ENCODE measurements at places on chromosomes 11 and 22.

DNA sequence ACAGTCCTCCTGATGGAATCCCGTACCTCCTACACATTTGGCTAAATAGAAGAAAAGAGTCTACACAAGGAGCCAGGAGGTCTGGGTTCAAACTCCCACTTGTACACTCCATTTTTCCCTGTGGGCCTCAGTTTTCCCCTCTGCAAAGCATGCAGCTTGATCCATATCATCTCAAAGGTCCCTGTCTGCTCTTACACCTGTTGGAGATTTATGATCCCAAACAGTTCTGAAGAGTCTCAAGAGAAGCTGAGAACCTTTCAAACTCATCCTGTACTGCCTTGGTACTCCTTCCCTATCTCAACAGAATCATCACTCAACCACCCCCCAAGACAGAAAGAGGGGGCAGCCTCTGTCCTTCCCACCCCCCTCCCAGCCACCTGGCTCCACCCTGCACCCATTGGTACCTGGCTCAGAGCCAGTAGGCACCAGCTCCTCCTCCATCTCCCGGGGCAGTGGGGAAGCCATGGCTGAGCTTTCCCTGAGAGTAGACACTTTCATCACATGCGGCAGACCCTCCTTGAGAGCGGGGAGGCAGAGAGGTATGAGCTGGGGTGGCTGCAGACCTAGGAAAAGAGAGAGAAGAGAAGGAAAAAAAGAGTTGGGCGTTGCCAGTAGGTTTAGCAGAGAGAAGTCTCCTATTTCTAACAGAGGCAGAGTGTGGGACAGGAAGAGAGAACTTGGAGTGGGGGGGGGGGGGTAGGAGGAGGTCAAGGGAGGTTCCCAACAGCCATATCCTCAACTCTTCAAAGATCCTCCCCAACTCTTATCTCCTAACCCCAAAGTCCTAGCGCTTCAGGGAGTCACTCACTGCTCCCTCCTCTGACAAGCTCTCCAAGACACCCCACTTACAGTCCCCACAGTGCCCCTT lies 3.1 kb downstream of the TNKS1BP1 start:
- no peak for DNase-seq

DNA sequence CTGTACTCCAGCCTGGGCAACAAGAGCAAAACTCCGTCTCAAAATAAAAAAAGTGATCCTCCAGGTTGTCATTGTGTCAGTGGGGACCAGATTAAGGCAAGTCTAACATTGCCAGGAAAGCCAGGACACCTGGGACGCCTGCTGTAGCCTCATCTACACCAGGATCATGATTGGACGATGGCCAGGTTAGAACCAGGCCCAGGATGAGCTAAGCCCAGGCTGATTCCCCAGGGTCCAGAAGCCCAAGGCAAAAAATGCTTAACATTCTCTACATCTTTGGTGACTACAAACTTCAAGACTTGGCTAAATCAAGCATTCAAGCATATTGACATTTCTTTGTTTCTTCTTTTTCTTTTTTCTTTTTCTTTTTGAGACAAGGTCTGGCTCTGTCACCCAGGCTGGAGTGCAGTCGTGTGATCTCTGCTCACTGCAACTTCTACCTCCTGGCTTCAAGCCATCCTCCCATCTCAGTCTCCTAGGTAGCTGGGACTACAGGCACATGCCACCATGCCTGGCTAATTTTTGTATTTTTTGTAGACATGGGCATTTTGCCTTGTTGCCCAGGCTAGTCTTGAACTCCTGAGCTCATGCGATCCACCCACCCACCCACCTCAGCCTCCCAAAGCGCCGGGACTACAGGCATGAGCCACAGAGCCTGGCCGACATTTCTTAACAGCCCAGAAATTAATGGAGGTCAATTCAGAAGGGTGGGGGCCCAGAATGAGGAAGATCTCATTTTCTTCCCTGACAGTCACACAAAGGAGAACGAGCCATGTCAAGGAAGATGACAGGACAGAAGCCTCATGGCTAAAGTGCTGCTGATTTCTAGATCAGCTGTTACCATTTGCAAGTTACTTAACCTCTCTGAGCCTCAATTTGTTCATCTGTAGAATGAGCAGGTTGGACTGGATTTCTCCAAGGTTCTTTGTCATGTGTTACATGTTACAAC lies 12.5 kb upstream of the PTPRJ start:
- no peak for DNase-seq

DNA sequence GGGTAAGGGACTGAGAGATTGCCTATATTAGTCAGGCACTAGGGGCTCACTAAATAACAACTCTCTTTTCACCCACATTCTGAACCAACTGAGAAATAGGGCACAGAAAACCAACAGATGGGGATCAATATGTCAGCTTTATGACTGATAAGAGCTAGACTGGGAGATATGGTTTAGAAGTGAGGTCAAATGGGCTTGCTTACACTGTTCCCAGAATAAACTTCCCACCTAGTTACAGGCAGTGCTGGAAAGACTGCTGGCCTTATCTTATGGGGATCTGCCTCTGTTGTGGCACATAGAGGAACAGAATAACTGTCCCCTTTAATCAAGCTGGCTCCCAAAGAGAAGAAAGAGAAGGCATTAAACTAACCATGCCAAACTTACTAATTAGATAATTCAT lies 10.6 kb upstream of the RRAS2 start:
- no peak for DNase-seq

DNA sequence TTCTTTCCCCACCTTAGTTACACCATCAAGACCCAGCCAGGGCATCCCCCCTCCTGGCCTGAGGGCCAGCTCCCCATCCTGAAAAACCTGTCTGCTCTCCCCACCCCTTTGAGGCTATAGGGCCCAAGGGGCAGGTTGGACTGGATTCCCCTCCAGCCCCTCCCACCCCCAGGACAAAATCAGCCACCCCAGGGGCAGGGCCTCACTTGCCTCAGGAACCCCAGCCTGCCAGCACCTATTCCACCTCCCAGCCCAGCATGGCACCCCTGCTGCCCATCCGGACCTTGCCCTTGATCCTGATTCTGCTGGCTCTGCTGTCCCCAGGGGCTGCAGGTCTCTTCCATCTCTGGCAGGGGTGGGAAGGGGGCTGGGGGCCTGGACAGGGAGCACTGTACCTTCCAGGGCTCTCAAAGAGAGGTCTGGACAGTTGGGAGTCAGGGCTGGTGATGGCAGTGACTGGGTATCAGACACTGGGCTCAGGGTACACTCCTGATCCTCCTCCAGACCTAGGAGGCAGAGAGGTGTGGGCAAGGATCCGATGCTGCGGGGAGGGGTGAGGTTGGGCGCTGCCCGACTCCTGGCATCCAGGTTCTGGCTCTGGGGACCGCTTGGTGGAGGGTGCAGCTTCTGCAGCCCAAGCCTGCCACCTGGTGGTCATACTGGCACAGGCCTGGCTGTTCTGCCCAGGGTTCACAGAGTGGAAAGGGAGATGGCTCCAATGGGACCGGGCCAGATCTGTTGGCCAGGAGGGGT lies at the start of gene UPK2:
Gene UPK2, plus strand, starts transcription at position 205 of the 753 bp plus-strand sequence. Its CDS starts 53 bp downstream, at position 258.
- DNase-seq: peak; percentile 95

GRCh38 chr11:41459465-41460401 lies at the start of gene LRRC4C:
TSS of gene LRRC4C (minus strand) at chr11:41459652.
- no peak for DNase-seq

- DNase-seq: no peak
Observed at GRCh38 chr11:134794192-134794591, 382.1 kb upstream of the B3GAT1 start.

- DNase-seq: no peak
Observed at GRCh38 chr11:32891657-32892354, 805 bp upstream of the QSER1 start.

- DNase-seq: no peak
Observed at GRCh38 chr11:47551086-47551485, 1.8 kb downstream of the CELF1 start.

GRCh38 chr11:110850846-110851245 lies 138.6 kb upstream of the ARHGAP20 start:
- DNase-seq: no peak

DNA sequence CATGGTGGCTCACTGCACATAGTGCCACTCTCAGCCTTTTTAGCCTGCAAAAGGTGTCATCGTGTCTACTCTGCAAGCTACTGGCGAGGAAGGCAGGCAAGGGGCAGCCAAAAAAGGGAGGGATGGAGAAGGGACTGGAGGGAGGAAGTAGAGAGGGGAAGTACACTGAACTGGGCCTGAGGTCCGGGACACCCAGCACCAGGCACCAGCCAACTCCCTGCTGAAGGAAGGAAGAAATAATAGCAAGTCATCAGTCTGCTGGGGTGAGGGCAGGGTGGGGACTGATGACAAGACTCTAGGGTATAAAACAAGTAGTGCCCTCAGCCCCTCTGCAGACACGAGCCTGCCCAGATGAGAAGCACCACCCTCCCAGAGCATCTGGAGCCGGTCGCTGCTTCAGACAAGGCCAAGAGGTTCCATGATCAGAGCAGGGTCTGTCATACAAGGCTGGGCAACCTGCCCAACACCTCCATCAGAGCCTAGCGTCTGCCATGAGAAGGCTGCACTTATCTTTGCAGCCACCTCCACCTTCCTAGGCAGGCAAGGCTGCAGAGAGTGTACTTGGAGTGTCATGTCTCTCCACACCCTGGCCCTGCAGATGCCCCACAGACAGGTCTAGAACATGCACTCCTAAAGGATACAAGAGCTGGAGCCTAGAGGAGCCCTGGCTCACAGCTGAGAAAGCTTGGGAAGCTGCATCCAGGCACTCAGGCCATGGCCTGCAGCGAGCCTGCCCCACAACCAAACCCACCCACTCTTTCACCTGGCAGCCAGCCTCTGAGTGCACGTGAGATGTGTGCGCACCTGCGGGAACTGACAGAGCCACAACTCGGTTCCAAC lies 9.0 kb upstream of the COMT start:
- DNase-seq: no peak

GRCh38 chr22:50577987-50578775 lies at the start of gene CPT1B:
TSS of gene CPT1B (minus strand) at chr22:50578427. CDS start at chr22:50577915, 512 bp downstream.
- no peak for DNase-seq

DNA sequence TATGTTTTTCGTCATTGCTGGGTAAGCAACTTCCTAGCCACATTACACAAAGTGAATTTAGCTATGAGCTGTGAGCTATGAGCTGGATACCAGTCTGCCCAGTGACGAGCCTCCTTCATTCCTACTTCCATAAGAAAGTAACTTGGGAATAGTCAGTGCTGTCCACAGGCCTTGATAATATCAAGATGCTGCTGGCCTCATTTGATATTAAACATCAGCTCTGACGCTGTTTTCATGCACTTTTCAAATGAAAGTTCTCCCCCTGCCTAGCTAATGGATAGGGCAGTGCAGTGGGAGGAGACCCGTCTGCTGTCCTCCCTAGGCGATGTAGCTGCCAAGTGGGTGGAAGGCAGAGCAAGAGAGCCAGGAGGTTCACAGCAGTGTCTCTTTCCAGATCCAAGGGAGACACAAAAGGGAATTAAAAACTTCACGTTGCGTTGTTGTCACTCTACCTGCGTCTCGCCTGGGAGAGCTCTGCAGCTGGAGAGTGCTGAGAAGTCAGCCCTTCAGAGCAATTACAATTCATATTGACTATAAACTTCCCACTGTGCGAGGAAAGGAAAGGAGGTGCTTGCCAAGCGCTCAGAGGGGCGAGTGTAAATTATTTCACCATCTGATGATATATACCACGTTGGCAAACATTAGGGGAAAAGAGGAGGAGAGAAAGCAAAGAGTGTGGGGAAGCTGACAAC lies 861.4 kb downstream of the NTM start:
- DNase-seq: no peak

DNA sequence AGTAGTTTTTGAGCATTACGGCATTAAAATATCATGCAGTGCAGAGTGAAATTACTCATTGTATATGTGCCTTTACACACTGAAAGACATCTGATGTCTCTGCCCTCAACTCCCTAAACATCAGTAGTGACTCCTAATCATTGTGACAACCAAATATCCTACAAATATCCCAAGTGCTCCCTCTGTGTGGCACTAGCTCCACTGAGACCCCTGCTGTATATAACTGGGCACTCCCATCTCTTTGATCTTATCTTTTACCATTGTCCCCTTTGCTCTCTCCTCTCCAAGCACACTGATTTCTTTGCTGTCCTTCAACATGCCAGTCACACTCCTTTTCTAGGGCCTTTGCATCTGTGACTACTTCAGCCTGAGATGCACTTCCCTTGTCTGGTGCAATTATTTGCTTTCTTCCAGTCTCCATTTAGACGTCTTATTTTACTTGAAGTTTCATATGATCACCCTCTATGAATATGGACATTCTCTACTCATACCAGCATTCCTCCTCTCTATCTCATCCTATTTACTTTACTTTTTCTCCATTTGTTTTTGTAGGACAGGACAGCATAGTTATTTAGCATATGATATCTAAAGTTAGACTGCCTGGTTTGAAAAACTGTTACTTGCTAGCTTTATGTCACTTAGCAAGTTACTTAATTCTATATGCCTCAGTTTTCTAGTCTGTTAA lies 2.4 kb downstream of the SLC5A12 start:
- no peak for DNase-seq

DNA sequence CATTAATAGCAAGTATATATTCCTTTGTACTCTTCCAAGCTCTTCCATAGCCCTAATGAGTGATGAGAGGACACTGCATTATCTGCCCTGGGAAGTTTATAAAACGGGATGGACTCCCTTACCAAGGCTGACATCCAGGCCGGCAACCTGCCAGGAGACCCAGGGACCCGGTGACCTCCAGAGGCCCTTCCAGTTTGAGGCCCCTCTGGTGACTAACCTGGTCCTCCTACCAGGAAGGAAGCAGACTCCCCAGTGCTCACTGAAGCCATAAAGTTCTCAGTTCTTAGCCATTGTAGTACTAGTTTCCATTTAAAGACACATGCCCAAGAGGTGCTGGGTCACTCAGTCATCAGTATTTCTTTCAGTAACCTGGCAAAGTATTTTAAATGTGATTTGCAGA lies 345.4 kb downstream of the TENM4 start:
- no peak for DNase-seq

DNA sequence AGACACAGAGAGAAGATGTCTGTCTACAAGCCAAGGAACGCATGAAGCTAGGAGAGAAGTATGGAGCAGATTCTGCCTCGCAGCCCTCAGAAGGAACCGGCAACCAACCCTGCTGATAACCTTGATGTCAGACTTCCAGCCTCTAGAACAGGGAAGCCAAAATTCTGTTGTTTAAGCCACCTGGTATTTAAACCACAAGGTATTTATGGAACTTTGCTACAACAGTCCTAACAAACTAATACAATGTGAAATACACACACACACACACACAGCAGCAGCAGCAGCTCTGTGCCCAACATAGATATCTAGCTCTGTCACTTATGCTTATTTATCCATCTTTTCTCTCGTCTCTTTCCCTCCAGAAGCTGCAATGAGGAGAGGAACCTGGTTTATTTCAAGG lies 400.0 kb downstream of the ETS1 start:
- no peak for DNase-seq

- no peak for DNase-seq
Observed at GRCh38 chr22:23061471-23062280, 8.6 kb upstream of the GNAZ start.

DNA sequence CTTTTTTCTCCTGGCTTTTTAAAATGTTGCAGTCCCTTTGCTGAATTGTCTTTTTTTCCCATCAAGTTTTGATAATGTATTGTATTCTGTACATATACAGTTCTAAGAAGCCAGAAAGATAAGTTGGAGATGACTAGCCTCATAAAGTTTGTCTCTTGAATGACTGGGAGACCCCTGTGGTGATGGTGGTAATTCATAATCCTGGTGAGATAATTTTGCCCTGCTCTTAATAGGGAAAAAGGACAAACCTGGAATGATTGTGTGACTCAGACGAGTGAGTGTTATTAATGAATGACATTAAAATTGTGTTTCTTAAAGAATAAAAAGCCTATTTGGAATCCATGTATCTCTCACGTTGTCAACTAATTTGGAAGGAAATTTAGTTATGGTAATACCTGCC lies 1.2 kb downstream of the HIKESHI start:
- DNase-seq: no peak

Data from memory B cell (primary cell).